IPS DF 6.9 (cell line): ENCODE measurements at places on chromosomes 1 and 21.

DNA sequence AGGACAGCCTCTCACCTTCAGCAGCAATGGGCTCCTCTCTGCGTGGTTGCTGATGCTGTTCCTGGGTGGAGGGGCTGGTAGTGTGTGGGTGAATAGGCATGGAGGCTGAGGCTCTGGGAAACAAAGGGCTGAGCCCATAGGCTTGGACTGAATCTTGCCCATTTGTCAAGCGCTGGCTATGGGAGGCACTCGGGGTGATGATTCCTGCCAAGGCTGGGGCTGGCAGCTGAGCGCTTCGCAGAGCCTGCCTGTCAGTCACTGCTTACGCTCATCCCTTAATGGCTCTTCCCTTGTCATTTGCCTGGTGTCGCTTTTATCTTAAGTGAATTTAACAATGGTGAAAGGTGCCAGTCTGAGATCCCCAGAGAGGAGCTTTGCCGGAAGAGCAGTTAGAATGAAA is 353.3 kb downstream of the PBX1 start:
- no peak for DNase-seq

- DNase-seq = no peak
Measured at GRCh38 chr1:78665809-78666208, 16.2 kb downstream of the IFI44 start.

- no peak for DNase-seq
Measured at GRCh38 chr21:44664691-44665090, 2.0 kb downstream of the KRTAP12-2 start.

- no peak for DNase-seq
Measured at GRCh38 chr21:16124378-16125138, 394.8 kb downstream of the USP25 start.

- DNase-seq = no peak
Measured at GRCh38 chr1:112457241-112457640, 51.5 kb upstream of the WNT2B start.

- DNase-seq = no peak
Measured at GRCh38 chr1:35637401-35637809, 3.9 kb downstream of the PSMB2 start.

- DNase-seq = no peak
Measured at GRCh38 chr21:39085843-39086405, 97.3 kb downstream of the PSMG1 start.

DNA sequence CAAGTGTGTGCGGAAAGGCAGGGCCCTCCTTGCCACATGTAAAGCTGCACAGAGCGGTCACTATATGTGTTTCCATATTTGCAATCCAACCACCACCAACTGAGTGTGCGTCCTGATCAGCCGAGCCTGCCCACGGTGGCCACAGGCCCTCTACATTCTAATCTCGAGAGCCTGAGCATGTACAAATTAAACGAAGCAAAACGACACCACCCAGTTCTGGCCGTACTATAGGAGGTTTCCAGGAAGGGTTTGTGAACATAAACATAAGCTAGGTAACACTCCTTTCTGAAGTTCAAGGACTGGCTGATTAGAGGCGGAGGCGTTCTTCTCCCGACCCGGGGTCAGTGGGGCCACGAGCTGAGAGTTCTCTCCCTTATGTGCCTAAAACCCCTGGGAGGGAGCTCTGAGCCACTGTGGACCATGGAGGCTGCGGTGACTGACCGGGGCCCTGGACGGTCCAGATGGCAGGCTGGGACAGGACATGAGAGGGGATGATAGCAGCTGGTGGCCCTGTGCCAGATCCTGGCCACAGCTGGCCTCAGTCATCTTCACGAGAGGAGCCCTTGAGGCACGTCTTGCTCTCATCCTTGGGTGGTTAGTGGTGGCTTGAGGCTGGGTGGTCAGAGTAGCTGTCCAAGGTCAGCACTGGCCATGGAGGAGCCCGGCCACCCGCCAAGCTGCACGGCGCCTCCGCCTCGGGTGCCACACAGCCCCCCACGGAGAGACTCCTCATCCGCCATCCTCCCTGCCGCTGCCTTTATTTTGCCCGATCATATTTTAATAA is 39.1 kb upstream of the TRAPPC10 start:
- DNase-seq = no peak

- no peak for DNase-seq
Measured at GRCh38 chr1:20921285-20921684, 134.2 kb upstream of the HP1BP3 start.
